ENCODE measurements at places on chromosomes 3 and 15.

- no peak for DNase-seq
Measured at GRCh38 chr3:16343101-16343500, 78.1 kb downstream of the OXNAD1 start.

DNA sequence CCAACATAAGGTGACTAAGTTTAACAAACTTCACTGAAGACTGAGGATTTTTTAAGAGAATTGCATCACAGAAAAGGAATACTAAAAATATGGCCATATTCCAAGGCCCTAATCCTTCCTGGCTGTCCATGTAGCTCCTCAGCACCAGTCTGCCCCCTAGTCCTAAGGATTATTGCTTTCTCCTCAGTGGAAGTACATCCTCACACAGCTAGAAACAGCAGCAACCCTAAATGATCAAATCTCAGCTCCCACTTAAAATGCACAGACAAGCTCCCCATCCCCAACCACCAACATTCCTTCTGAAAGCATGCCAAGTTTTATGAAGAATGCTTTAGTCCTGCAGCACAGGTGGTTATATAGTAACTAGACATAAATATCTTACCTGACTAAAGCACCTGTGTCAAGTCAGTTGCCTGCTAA lies 14.7 kb downstream of the ST3GAL6 start:
- no peak for DNase-seq

- no peak for DNase-seq
Measured at GRCh38 chr3:117752984-117753717, 1043.6 kb downstream of the TUSC7 start.

DNA sequence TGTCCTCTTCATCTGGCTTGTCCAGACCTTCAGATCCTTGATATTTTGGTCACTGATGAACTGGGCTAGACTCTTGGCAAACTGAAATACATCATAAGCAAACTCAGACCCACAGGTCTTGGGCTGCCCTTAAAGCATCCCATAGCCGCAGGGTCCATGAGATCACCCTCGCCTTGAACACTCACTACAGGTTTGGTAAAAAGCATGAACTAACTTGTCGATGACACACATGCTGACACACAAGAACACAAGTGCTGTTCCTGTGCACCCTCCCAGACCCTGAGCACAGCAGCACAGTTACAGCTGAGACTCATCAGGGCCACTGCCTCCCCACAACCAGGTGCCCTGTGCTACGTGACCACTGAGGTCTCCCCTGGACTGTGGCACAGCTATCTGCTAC lies 21.0 kb downstream of the PFKFB4 start:
- no peak for DNase-seq

GRCh38 chr3:196842567-196843434 lies 24.9 kb upstream of the SENP5 start:
- no peak for DNase-seq

DNA sequence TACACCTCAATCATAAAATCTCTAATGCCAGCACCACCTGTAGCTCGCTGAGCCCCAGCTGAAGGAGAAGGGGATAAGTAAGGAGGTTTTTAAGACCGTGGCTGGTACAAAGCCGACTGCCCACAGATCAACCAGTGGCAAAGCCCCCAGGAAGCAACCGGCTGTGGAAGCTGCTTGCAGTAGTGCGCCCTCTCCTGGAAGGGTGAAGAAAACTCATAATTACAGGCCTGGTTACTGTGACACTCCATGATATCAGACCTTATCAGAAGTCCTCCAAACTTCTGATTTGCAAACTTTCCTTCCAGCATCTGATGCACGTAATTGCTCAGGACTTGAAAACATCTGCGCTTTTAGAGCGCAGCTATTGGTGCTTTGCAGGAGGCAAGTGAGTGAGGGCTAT lies 63.1 kb upstream of the MCTP2 start:
- DNase-seq = no peak

DNA sequence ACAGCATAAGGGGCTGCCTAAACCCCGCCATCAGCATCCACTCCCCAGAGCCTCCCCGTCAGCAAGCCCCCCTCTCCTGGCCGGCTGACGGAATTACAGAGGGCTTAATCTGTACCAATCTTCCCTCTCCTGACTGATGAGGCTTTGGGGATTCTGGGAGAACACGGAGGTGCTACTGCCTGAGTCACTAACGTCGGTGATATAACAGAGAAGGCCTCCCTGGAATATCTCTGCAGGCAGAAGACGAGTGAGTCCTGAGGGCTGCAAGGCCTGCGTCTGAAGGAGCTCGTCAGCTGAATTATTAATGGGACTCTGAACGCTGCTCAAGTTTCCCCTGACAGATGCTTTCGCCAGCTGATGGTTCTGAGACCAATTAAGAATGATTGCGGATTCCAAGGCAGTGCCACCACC lies 147.7 kb downstream of the XXYLT1 start:
- no peak for DNase-seq

DNA sequence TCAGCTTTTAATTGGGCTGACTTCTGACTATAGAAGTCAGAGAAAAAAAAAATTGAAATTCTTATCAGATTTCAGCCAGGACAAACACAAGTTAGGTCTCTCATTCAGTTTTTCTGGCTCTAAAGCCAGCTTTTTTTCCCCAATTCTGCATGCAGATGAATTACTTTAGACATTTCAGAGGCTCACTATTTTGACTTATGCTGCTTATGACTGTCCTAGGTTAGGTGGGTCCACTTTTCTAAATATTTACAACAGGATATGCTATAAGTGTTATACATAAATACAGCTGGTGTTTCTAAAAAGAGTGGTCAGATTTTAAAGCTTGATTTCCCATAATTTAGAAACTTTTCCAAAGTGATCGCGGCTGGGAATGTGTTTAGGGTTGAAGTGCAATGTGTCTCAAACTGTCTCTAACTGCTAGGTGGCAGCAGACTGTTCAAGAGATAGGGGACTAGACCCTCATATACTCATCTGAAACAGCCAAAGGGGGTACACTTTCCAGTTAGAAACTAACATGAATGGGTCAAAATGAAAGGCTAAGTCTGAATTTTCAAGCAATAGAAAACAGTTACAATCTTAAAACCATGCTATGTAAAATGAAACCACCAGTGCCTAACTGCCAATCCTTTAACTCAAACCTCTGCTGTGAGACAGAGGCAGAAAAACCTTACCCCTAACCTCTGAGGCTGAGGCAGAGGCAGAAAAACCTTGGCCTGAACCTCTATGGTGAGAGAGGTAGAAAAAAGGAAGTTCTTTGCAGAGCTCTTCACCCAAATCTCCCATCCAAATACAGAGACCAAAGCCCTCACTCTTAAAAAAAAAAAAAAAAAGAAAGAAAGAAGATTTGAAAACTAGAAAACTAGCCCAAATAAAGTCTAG lies 596.0 kb downstream of the NTRK3 start:
- no peak for DNase-seq

DNA sequence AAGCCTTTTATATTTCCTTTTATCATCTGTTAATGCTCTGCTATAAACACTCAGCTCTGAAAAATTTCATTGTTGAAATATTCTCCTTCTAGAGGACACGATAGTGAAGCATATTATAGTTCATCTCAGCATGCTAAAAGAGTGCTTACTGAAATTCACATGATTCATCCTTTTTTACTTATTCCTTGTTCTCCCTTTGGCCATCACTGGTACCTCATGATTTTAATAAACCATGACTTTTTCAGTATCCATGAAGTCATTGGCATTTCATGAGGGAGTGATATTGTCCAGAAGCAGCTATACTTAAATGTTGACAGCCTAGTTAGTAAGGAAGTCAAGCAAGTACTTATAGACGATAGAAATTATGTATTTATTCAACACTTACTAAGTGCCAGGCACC lies 112.7 kb downstream of the PROS1 start:
- no peak for DNase-seq

DNA sequence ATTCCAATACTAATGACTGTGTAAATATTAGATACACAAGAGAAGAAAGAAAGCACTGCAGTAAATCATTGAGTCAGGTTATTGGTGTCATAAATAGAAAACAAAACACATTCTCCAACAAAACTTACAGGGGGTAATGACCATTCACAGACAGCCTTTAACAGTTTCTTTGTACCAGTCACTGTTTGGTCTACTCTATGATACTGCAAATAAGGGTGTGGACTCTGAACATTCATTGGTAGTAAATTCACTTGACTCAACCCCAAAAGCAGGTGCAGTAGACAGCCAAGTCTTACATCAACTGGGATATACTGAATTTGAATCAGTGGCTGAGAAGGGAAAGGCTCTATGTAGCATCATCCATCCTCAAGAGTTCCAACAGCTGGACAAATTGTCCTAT lies 463.5 kb downstream of the FOXP1 start:
- DNase-seq = no peak

DNA sequence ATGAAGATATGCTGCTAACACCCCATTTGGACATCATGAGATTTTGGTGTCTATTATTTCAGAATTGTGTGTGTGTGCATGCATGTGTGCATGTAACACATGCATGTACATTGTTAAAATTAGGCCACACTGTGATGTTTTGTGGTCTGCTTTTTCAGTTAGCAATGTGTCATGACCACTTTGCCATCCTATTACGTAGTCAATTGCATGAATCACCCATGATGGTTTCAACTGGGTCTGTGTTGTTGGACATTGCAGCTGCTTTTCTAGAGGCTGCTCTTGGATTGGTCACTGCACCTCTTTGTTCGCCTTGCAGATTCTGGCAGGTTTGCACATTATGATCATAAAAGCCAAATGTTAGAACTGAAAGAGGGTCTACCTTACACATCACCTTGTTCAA lies 101.0 kb upstream of the THBS1 start:
- DNase-seq = no peak

- no peak for DNase-seq
Measured at GRCh38 chr15:45377609-45378148, 665 bp downstream of the GATM start.

GRCh38 chr3:97967966-97968365 lies 4.3 kb downstream of the RIOX2 start:
- DNase-seq = no peak

DNA sequence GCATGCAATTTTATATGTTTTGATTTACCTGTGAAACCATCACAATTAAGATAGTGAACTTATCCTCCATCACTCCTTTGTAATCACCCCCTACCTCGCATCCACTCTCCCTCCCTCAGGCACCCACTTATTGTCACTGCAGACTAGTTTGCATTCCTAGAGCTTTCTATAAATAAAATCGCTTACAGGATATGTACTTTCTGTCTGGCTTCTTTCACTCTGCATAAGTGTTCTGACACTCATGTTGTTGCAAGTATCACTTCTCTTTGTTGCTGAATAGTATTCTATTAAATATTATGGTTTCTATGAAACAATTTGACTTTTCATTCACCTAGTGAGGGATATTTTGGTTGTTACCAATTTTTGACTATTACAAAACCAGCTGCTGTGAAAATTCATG lies 139.3 kb downstream of the RSRC1 start:
- no peak for DNase-seq

DNA sequence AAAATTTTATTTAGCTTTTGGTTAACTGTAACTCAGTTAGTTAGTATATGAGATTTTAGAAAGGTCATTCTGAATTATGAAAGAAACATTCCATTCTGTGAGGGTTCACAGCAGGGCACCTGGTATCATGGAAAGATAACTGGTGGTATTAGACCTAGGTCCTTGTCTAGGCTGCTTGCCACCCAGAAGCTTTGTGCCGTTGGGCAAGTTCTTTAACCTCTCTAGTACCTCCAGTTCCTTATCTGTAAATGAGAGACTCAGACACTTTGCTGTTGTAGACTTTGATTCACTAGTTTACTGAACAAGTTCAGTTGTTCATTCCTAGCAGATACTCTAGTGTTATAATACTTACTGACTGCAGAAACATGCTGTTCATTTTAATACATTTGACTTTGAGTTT lies 25.4 kb downstream of the PDCD6IP start:
- DNase-seq = no peak

DNA sequence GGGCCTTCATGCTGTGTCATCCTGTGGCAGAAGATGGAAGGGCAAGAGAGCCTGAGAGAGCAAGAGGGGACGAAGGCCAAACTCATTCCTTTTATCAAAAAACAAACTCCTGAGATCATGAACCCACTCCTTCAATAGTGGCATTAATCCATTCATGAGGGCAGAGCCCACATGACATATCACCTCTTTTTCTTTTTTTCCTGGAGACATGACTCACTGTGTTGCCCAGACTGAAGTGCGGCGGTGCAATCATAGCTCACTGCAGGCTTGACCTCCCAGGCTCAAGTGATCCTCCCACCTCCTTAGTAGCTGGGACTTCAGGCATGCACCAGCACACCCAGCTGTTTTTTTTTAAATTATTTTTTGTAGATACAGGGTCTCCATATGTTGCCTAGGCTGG lies 92.0 kb upstream of the RNU6-1 start:
- no peak for DNase-seq

GRCh38 chr3:3648988-3649679 lies 150.1 kb upstream of the LRRN1 start:
- no peak for DNase-seq

- peak; percentile 69 for DNase-seq
Measured at GRCh38 chr3:41117398-41117870, 81.9 kb upstream of the CTNNB1 start.

DNA sequence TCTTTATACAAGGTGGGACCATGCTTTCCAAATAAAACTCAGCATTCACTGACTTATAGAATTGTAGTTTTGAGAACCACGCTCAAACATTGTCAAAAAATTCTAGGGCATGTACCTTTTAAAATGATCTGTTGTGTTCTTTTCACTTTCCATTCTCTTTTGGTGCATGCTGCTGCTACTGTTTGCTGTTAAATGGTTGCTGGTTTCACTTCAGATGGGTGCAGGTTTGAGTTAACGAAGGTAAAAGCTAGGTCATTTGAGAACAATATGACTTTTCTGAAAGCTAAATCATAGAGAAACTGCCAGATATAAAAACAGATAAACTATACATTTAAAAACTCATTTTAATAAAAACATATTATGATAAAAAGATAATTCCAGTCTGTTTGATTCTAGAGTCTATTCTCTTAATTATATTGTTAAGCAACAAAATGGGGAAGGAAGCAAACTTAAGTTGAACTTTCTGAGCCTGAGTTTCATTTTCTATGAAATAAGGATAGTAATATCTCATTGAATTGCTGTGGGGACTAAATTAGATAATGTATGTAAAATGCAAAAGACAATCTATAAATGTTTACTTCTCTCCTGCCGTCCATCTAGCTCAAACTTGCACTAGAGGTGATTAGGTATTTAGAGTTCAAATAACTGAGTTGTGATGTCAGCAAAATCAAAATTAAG lies 82.4 kb downstream of the OXSM start:
- no peak for DNase-seq

GRCh38 chr15:39558421-39558820 lies 22.5 kb upstream of the THBS1 start:
- DNase-seq = no peak

DNA sequence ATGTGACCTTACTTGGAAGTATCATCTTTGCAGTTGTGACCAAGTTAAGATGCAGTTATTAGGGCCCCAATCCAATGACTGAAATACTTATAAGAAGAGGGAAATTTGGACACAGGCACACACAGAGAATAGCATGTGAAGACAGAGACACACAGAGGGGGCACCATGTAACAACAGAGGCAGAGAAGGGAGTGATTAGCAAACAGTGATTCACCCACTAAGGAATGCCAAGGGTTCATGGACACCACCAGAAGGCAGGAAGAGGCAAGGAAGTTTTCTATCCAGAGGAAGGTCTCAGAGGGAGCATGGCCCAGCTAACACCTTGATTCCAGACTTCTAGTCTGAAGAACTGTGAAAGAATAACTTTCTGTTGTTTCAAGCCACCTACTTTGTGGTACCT lies 25.0 kb downstream of the SIDT1 start:
- DNase-seq = no peak

Measured in activated CD4-positive, alpha-beta T cell treated with anti-CD3 and anti-CD28 coated beads, Interleukin-2, amount 50 U/mL, for 24 hours (primary cell).